ENCODE measurements at places on chromosomes 3 and 15. TPM values are rescaled to one million over a fixed set of nuclear protein-coding genes. Genes with fewer than 3 reads are reported as not detected.

The ST8SIA2 gene
- 0.25 TPM for total RNA-seq

The CIB2 gene
- total RNA-seq, result 4.3 TPM

The PLSCR5 gene
- not detected for total RNA-seq

The GRM2 gene
- total RNA-seq, result 0.25 TPM

DNA sequence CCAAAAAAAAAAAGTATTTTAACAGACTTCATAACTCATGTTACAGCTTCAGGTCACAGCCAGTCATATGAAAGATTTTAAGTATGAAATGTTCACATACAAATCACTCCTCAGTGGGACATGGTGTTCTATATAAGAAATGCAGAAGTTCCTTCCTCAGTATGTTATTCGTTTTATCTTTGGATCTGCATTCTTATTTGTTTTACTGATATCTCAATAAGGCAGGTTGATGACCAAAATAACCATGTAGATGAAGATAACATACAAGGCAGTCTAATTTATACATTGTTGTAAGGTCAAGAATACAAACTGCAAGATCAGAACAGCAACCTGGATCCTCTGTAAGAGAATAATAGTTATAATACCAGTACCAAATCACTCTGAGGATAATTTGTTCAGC, 75.6 kb downstream of the CHAC1 start:
- no peak for DNase-seq

DNA sequence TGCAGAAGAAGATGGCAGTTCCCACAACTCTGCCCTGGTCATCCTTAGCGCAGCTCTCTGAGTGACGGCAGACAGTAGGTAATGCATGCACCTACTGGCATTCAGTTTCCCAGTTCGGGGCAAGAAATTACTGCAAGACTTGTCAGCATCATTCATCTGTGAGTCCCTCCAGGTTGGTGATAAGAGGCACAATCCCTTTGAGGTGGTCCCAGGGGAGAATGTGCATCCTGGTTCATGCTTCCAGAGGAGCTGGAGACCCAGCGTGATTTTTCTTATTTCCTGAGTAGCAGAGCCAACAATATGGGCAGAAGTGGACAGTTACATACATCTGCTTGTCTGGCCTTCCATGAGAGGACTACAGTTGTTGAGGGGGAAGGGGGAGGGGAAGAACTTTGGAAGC, 235.9 kb upstream of the BHLHE40 start:
- DNase-seq, result no peak

DNA sequence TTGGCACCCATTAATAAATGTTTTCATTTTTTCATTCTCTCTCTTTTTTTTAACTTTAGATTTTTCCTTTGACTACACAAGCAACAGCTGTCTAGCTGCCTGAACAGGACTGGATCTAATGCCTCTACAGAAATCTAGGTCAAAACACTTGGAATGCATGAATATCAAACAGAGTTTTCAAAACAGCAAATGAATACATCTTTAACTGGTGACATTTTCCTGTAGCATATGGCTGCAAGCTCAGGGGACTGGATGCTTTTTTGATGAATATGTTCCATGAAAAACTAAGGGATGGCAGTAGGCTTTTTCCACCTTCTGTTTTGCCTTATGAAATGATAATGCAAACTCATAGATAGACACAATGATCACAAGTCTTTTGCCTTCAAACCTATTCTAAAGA, 661.7 kb downstream of the MCTP2 start:
- no peak for DNase-seq

DNA sequence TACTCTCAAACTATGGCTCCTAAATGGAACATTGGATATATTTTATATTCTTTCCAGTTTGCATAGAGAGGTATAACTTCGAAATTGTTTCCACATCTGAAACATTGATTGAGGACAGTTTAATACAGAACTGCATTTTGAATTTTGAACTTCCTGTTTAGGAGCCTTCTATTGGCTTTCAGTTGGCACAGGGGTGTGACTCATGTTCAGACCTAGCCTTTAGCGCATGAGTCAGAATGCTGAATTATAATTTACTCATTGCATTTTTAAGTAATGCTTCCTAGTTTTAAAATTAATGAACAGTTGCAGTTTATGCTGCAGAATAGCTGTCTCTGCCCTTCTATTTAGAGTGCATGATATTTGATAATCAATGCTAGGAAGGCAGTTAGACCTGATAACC, 751.7 kb downstream of the CADM2 start:
- DNase-seq, result no peak

DNA sequence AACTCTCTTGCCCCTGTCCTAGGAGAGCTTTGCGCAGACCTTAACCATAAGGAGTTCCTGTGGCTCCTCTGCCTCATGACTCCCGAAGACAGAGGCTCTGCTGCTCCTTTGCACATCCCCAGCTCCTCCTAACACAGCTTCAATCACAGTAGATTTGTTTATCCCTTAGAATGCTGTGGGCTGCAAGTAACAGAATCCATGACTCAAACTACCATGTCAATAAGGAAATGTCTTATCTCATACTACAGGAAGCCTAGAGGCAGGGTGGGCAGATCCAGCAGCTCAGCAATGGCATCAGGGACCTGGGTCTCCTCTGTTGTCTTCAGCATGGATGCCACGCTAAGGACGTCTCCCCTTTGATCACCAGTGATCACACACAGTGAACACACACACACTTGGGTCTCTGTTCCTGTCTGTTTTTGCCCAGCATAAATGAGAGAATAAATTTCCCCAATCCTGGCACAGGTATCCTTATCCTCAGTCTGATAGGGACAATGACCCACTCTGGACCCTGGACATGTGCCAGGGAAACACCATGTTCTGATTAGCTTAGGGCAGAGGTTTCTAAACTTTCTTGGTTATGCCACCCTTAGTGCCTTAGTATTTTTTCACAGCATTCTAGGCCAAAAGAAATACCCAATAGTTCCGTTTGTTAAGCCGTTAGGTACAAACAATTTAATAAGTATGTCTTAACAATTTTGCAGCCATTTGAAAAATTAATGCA, 46.1 kb upstream of the MRPS22 start:
- no peak for DNase-seq

- no peak for DNase-seq
Observed at GRCh38 chr3:11555211-11555782, 88.4 kb downstream of the VGLL4 start.

All from fibroblast of the aortic adventitia (primary cell).